Chondrocyte (in vitro differentiated cells): ENCODE measurements at places on chromosomes 4 and X.

DNA sequence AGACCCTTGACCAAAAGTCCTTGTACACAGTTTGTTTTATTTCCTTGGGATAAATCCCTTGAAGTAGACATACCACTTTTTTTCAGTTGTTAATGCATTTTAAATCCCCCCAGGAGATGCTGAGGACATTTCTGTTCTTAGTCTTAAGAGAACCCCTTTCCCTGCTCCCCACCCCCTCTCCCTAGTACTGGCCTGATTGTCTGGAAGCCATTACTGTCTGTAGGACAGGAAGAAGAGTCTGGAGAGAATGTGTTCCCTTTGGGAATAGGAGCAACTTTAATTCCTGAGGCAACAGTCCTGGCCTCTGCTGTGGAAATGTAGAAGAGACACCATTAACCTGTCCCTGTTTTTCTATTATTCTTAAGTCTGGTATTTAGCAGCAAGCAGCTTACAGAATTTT lies 52.3 kb upstream of the TMEM131L start:
- no peak for DNase-seq

- no peak for DNase-seq
Observed at GRCh38 chr4:55435141-55435841, 39.5 kb downstream of the TMEM165 start.

GRCh38 chrX:82912382-82912781 lies 595.7 kb upstream of the POU3F4 start:
- no peak for DNase-seq

DNA sequence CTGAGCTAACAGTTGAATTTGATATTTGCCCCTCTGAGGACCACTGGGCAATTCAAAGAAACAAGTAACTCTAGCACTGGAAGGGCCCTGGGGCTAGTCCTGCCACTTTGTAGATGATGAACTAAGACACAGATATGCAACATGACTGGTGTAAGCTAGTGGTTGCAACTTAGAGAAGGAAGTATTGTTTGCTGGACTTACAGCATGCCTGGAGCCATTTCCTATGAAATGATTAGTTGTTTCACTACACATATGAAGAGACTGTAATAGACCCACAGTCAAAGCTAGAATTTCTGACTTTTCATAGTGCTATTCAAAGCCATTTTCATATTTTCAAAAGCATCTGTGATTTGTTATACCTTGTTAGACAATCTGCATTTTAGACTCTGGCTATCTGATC lies 96.2 kb downstream of the TSPAN7 start:
- DNase-seq: no peak

GRCh38 chrX:19195243-19195610 lies 73.0 kb upstream of the ADGRG2 start:
- DNase-seq: no peak

DNA sequence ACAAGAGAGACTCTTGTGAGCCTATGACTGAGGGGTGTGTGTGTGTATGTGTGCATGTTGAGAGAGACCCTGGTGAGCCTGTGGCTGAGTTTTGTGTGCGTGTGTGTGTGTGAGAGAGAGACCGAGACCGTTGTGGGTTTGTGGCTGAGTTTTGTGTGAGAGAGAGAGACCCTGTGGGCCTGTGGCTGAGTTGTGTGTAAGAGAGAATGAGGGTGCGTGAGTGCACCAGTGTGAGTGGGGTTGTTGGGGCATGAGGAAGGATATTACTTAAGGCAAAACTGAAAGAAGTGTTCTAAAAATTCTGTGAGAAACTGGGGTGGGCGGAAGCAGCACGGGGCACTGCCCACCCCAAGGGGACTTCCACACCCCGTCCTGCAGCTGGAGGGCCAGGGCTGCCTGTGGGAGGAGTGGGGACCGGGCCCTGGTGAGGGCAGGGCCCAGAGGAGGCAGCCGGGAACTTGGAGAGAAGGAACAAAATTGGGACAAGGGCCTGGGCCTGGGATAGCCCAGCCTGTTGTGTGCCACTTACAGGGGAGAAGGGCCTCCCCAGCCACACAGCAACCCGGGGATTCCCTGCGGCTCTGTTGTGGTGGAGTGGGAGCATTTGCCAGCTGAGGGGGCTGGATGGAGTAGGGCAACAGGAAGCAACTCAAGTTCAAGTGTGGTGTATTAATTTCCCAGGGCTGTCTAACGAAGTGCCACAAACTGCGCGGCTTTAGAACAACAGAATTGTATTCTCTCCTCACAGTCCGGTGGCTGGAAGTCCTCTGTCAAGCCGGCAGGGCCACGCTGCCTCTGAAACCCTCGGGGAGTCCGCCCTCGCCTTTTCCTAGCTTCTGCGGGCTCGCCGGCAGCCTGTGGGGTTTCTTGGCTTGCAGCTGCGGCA lies 22.1 kb downstream of the TMEM131L start:
- DNase-seq: no peak

DNA sequence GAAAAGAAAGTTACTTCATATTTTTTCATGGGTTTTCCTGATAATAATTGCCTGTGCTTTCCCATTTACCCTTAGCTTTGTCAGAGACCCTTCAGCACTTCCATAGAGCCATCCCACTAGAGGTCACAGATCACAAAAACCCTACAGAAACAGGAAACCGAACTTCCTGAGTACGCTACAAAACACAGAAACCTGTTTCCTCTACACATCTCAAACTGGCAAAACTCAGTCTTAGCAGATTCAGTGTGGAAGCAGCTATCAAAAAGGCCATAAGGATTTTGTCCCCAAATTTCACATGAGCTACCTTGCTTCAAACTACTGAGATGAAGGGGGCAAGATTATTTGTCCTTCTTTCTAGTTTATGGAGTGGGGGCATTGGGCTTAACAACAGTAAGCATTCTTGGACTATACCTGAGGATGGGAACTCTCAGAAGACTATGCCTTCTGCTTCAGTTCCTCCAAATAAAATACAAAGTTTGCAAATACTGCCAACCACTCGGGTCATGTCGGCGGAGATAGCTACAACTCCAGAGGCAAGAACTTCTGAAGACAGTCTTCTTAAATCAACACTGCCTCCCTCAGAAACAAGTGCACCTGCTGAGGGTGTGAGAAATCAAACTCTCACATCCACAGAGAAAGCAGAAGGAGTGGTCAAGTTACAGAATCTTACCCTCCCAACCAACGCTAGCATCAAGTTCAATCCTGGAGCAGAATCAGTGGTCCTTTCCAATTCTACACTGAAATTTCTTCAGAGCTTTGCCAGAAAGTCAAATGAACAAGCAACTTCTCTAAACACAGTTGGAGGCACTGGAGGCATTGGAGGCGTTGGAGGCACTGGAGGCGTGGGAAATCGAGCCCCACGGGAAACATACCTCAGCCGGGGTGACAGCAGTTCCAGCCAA lies at the start of gene MMRN1:
TSS of gene MMRN1 (plus strand) at position 206 of the 902 bp plus-strand sequence. CDS start at position 324, 118 bp downstream.
- DNase-seq: no peak
